ENCODE measurements at places on chromosomes 1 and 21.
A peak's percentile ranks its signal among the peaks of the same experiment; 100 is the strongest.

DNA sequence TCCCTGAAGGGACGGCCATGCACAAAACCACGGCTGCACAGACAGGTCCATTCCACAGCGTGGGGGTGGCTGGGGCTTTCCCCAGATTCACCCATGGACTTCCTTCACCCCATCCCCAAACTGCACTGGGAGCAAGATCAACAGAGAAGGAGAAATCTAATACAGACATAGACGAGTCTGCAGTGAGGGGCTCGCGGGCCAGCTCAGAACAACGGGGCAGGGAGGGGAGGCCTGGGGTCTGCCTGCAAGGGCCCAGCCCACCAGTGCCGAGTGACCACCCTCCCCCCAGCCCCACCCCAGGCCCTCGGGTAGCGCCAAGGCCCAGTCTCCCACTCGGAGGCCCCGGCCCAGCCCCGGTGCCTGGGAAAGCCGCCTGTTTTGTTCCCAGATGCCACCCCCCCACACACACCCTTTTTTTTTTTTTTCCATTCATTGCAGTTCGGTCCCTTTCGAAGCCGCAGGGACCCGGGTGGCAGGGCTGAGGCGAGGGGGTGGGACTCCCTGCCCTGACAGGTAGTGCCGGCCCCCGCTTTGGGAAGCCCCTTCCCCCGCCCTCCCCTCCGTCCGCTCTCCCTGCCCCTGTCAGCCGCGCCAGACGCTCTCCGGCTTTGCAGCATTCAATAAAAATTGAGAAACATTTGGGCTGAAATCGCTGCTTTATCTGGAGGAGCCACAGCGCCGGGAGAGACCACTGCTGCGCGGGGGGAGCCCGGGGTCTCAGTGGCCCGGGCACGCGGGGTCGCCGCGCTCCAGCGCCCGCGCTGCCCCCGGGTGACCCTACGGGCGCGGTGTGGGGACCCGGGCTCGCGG, 543 bp upstream of the EPHB2 start:
- DNase-seq, result no peak

GRCh38 chr1:8473891-8474300, 156.0 kb downstream of the SLC45A1 start:
- no peak for DNase-seq

GRCh38 chr1:184392779-184393522, 6.1 kb downstream of the C1orf21 start:
- DNase-seq, result no peak

DNA sequence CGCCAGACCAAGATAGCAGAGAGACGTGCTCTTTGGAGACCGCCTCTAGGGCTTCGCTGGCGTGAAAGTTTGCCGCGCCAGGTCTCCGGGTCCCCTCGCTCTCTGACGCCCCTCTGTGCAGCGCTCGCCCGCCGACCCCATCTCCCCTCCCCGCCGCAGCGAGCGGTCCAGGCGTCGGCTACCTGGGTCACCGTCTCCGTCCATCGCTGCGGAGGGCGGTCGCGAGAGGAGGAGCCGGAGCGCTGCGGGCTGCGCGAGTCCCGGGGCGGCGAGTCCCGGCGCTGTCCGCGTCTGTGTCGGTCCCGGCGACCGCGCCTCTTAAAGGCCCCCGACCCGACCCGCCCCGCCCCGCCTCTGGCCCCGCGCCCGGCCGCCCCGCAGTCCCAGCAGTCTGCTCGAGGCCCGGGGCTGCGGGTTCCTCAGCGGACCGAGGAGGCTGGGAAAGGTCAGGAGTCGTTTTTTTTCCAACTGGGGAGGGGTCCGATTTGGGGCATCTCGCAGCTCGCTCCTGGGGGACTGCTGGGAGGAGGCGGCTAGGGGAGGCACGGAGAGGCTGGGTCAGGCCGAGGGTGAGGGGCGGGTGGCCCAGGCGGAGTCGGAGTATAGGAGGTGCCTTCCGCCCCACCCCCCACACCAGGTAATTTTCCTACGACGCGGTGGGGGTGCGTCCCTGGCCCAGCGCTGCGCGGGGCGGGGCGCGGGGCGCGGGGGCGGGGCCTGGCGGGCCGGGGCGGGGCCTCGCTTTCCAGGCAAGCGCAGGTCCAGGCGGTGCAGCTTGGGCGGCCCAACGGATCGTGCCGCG, at the start of the genes FBXO2 and FBXO44:
Gene FBXO2 (minus strand): TSS at position 293 of the 802 bp plus-strand sequence. CDS start 89 bp downstream, at position 204.
Gene FBXO44 (plus strand): TSS at position 741 of the 802 bp plus-strand sequence. CDS start 959 bp downstream, outside the sequence.
- no peak for DNase-seq

GRCh38 chr1:153390938-153391710, at the start of gene S100A8:
Gene S100A8 (minus strand): TSS chr1:153391073. CDS start chr1:153390535, 538 bp downstream.
- DNase-seq, result no peak

DNA sequence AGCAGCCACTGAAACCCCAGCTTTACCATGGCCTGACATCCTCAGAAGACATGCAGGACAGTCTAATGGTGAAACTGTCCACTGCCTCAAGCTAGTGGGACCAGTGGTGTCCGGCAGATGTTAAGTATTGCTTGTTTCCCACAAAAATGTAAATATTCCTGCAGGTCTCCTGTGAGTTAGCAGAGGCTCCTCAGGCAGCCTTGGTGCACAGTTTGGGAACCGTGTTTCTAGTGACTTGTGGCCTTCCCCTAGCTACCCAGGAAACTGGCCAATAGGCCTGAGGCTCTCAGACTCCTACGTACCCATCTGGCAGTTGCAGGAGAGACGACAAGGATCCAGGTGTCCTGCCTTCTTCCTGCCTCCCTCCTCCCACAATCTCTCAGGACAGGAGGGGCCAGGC, 142.4 kb downstream of the CAMTA1 start:
- no peak for DNase-seq

- no peak for DNase-seq
Observed at GRCh38 chr1:51920130-51920529, 41.6 kb upstream of the NRDC start.

DNA sequence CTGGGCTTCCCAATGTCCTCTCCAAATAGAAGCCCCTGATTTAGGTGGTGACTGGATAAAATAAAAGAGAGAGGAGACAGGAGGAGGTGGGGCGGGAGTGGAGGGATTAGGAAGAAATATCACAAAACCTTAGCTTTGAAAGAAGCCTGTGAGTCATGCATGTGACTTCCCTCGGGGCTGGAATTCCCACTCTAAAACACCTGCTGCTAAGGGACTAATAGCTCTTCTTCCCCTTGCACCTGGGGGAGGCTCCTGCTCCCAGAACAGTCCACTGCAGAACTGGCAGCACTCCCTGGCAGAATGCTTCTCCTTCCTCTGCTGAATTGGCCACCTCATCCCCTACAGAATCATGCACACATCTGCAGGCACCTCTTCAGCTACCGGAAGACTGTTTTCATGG, 207.2 kb downstream of the ATG4C start:
- no peak for DNase-seq

GRCh38 chr1:92483610-92484471, 2.9 kb downstream of the GFI1 start:
- no peak for DNase-seq

DNA sequence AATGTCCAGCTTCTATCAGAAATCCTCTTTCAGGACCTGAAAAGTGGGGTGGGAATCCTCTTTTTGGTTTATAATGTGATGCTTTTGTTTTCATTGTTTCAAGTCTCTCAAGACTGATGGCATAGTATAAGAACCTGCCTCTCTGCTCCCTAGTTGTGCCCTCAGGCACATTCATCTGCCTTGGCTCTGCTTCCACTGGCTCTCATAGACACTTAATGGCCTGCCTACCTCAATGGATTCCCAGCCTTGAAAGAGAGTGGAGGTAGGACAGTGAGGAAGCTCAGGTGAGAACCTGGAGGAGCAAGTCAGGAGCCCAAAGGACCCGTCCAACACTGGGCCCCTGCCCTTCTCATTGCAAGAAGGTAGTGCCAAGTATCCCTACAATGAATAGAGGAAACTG, 4.8 kb downstream of the TTLL7 start:
- DNase-seq, result no peak

DNA sequence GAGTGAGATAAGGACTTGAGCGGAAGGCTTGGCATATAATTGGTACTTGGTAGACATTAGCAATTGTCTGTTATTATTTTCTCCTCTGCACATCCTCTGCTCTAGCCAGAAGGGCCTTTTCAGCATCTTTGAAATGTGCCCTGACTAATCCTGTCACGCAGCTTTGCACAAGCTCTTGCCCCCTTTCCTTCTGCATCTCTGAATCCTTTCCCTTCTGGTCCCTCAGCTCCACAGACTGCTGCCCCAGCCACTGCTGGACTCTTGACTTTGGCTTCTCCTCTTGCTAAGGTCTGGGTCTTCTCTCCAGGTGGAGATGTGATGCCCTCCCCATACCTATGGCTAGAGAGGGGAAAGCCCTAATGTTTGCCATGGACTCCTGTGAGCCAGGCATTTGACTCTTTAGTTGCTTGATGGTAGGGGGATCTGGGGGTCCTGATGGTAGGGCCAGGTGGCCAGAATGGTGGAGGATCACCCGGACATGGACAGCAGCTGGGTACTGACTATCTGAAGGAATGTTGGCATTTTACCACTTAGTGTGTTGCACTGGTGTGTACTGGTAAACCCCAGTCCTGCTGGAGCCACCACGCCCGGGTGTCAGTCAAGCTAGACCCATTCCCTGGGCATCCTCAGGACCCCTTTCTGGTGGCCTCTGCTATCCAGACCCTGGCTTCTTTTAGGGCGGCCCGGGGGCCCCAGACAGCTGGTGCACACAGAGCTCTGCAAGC, 4.4 kb downstream of the HPCA start:
- DNase-seq, result no peak

DNA sequence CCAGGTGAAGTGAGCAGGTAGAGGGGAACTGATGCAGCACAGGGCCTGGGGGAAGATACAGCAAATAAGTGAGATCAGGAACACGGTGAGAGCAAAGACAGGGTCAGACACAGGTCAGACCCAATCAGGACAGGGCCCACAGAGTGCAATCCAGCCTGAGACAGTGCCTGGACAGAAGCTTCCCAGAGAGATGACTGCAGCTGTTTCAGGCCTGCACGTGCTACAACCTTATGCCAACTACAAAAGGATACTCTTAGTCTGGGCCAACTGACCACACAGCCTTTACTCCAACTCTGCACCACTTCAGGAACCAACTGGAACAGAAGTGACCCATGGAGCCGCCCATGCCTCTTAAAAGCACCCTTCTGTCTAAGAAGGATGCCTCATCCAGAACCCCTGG, 228.0 kb downstream of the TOMM20 start:
- DNase-seq, result no peak

DNA sequence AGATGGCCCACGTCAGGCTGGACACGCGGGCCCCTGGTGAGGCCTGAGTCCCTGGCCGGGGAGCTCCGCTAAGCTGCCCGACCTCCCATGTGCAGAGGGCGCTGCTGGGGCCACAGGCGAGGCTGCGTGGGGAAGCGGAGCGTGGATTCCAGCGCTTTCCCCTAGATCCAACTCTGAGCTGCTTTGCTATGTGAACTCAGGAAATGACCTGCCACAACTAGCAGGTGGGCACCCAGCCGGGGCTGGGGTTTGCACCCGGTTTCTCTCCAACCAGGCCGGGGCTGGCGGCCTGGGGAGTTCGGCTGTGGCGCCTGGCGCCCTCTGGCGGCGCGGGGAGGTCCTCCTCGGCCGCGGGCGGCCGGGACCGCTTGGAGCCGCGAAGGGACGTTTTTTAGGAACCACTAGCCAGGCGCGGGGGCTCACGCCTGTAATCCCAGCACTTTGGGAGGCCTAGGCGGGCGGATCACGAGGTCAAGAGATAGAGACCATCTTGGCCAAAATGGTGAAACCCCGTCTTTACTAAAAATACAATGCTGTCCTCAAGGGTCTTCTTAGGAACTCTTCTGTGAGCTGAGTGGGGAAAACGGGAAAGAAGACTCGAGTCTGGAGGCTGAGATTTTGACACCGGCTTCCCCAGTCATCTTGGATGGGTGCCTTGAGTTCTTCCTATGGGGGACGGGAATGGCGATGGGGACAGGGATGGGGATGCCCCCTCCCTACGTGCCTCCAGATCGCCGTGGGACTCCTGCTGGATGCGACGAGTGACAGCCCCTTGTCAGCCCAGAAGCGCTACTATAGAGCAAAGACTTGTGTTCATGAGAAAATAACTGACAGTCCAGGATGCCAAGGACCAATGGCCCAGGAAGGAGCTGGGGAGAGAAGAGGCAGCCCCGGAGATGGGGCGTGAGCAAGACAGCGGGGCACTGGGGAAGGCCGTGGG, 12.6 kb downstream of the PYCR2 start:
- peak; percentile 72 for DNase-seq

DNA sequence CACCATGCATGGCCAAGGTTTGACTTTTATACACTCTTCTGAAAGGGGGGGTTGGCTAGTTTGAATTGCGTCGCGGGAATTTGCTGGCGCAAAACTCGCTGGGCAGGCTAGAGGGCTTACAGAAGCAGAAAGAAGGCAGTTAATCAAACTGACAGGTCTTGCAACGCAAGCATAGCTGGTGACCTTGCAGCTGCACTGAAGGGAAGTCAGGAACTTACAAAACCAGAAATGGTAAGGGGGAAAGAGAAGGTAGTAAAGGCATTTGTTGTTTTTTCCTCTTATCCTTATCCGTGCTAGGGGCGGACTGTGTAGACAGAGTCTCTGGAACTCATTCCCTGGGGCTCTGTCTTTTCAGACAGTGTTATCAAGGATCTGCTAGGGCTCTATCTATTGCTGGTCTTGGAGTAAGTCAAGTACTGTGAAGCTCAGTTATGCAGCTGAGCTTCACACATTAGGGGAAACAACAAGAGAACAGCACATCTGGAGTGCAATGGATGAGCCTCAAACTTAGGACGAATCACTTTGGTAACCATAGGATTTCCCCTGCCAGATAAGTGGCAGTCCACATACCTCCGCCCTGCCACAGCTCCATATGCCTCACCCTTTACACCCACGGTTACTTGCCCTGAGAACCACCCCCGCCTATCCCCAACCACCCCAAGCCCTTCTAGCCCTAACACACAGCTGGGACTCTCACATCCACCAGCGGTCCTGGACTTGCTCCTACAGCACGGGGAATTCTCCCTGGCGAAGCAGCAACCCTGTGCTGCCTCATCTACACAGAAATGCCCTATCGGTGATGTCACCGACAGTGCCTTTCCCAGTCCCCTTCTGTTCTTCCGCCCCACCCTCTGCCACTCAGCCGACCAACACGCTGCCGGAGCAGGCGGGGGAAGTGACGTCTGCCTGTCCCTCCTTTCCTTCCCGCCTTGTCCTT, 251.4 kb downstream of the FAM72C start:
- no peak for DNase-seq

DNA sequence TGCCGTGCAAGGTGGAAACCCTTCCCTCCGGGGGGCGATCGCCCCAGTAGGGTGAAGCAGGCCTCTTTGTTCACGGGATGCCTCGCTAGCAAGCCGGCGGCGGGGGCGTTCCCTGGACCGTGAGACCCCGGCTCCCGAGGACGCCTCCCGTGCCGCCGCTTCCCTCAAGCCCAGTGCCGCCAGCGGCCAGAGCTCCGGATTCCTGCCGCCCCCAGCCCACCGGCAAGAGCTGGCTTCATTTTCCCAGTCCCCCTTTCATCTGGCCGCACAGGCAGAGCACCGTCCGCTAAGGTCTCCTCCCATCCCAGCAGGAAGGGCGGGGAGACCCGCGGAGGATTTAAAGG, 16.3 kb downstream of the IER5 start:
- no peak for DNase-seq

All from hematopoietic multipotent progenitor cell treated with erythropoietin and hydrocortisone succinate and interleukin-3 and kit ligand, for 17 days (in vitro differentiated cells).